ENCODE measurements at places on chromosomes 12 and 14. TPM values are rescaled to one million over a fixed set of nuclear protein-coding genes. Genes with fewer than 3 reads are reported as not detected.

The CD163 gene
- total RNA-seq, result 5.6 TPM

The CLEC14A gene
- total RNA-seq, result 4.0 TPM

The ASCL1 gene
- total RNA-seq, result 1.7 TPM

The RASSF9 gene
- 0.60 TPM for total RNA-seq

The FLRT2 gene
- 48.0 TPM for total RNA-seq

The PLCZ1 gene
- not detected for total RNA-seq

The NOVA1 gene
- total RNA-seq, result 2.7 TPM

The ACSM4 gene
- total RNA-seq, result not detected

The PROX2 gene
- total RNA-seq, result not detected

The ANKRD33 gene
- not detected for total RNA-seq

The OTUB2 gene
- total RNA-seq, result 2.7 TPM

The IFNG gene
- not detected for total RNA-seq

The IRAK3 gene
- 7.5 TPM for total RNA-seq

The PLEKHG7 gene
- total RNA-seq, result 0.16 TPM

The B4GALNT1 gene
- 0.97 TPM for total RNA-seq

The DIO2 gene
- 9.3 TPM for total RNA-seq

The CBX5 gene
- 60.1 TPM for total RNA-seq

The SERPINA10 gene
- 23.0 TPM for total RNA-seq

The TRHDE gene
- 5.0 TPM for total RNA-seq

The CLEC1A gene
- 3.0 TPM for total RNA-seq

The DLK1 gene
- total RNA-seq, result 1,378 TPM

The PAX9 gene
- total RNA-seq, result not detected

The PAPLN gene
- 10.1 TPM for total RNA-seq

The KMT2D gene
- 18.2 TPM for total RNA-seq

The CELA1 gene
- not detected for total RNA-seq

The ABCB9 gene
- total RNA-seq, result 3.9 TPM

The HRK gene
- total RNA-seq, result not detected

The SLC39A9 gene
- total RNA-seq, result 109 TPM

The SLC10A1 gene
- total RNA-seq, result 1.7 TPM

The TAS2R10 gene
- total RNA-seq, result 1.8 TPM

The NINJ2 gene
- 0.70 TPM for total RNA-seq

The SALL2 gene
- 11.8 TPM for total RNA-seq

The KRT77 gene
- not detected for total RNA-seq
